Activated CD4-positive, alpha-beta memory T cell treated with anti-CD3 and anti-CD28 coated beads for 36 hours (primary cell): ENCODE measurements at places on chromosomes 2 and 18.

- H3K27ac ChIP-seq, result no peak overlapping the region
- DNase-seq, result no peak
- no peaks in the 10 kb centered on the region for H3K4me1 ChIP-seq
- H3K36me3 ChIP-seq, result no peaks in the 10 kb centered on the region
Observed at GRCh38 chr2:122221665-122222064, 466.2 kb downstream of the TSN start.

DNA sequence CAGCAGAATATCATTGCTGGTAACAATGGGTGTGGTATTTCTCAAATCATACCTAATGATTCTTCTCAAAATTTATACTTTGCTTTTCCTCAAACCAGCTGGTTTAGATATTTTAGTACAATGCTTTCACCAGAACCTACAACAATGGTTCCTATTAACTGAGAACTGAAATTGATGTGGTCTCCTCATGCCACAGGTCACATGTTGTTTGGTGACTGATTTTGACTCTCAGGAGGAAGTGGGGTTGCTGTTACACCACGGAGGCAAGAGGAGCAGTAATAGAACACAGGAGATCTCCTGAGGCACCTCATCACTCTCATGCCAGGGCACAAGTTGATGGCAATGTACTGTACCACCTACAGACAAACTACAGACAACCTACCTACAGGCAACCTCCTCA is 3.0 kb upstream of the CEP68 start:
- H3K36me3 ChIP-seq, result peaks cover 4% of the 10 kb centered on the region
- peaks cover 36% of the 10 kb centered on the region for H3K4me1 ChIP-seq
- H3K27ac ChIP-seq, result peak overlapping the region; percentile 21

GRCh38 chr2:159249990-159250715 is 36.4 kb downstream of the WDSUB1 start:
- no peak for DNase-seq
- no peaks in the 10 kb centered on the region for H3K4me1 ChIP-seq
- no peak overlapping the region for H3K4me3 ChIP-seq
- H3K27me3 ChIP-seq, result no peaks in the 10 kb centered on the region
- no peak overlapping the region for H3K27ac ChIP-seq
- peaks cover 20% of the 10 kb centered on the region for H3K36me3 ChIP-seq

- DNase-seq, result no peak
- no peaks in the 10 kb centered on the region for H3K4me1 ChIP-seq
- H3K27ac ChIP-seq, result no peak overlapping the region
Observed at GRCh38 chr2:121771976-121772742, 16.7 kb downstream of the TSN start.

DNA sequence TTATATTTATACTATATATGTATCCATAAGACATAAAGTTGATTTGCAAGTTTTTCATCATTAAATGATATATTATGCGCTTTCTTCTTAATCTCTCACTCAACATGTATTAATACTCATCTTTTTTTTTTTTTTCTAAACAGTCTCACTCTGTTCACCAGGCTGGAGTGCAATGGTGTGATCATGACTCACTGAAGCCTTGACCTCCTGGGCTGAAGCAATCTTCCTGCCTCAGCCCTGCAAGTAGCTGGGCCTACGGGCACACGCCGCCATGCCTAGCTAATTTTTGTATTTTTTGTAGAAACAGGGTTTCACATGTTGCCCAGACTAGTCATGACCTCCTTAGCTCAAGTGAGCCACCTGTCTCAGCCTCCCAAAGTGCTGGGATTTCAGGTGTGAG is 51.4 kb upstream of the MAP4K3 start:
- no peak overlapping the region for H3K4me3 ChIP-seq
- H3K27ac ChIP-seq, result no peak overlapping the region
- H3K36me3 ChIP-seq, result peaks cover 2% of the 10 kb centered on the region

DNA sequence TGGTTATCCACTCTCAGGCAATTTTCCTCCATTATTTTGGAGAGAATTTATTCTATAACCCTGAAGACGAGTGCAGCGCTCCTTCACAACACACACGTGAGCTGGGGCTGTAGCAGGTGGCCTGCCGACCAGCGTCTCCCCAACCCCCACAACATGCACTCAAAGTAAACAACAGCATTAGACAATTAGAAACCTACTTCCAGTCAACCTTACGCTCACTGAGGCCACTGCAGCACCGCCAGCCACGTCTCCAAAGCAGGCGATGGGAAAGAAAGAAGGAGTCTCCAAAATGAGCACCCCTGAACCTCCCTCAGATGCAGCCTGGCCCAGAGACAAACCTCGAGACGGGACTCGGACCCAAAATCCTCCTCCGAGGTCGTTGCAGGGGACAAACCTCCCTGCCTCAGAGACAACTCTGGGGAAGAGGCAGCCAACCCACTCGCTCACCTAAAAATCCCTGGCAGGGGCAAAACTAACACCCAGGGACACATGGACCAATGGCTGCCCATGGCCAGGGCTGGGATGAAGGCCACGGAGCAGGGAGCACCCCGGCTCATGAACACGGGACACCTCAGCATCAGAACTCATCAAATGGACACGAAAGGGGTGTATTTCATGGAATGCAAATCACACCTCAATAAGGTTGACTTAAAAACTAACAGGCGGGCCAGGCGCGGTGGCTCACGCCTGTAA is 2.6 kb downstream of the SLC66A2 start:
- peaks cover 44% of the 10 kb centered on the region for H3K4me1 ChIP-seq
- H3K36me3 ChIP-seq, result peaks cover 9% of the 10 kb centered on the region
- no peaks in the 10 kb centered on the region for H3K27me3 ChIP-seq
- DNase-seq, result no peak
- no peak overlapping the region for H3K27ac ChIP-seq

GRCh38 chr2:52289741-52290140 is 1257.8 kb upstream of the NRXN1 start:
- H3K27me3 ChIP-seq, result no peaks in the 10 kb centered on the region
- no peak overlapping the region for H3K27ac ChIP-seq
- H3K4me1 ChIP-seq, result no peaks in the 10 kb centered on the region
- no peak overlapping the region for H3K4me3 ChIP-seq
- H3K36me3 ChIP-seq, result no peaks in the 10 kb centered on the region

GRCh38 chr2:241036397-241036963 is 38.1 kb downstream of the SNED1 start:
- H3K36me3 ChIP-seq, result peaks cover 6% of the 10 kb centered on the region
- H3K4me3 ChIP-seq, result peak overlapping the region; percentile 69
- H3K27me3 ChIP-seq, result no peaks in the 10 kb centered on the region
- peak overlapping the region; percentile 8 for H3K27ac ChIP-seq

GRCh38 chr18:62331581-62332356 is 6.7 kb downstream of the TNFRSF11A start:
- DNase-seq, result no peak
- H3K27me3 ChIP-seq, result peaks cover 64% of the 10 kb centered on the region
- peaks cover 17% of the 10 kb centered on the region for H3K4me1 ChIP-seq

GRCh38 chr18:61199171-61199848 is 133.9 kb upstream of the CDH20 start:
- no peak overlapping the region for H3K27ac ChIP-seq
- no peaks in the 10 kb centered on the region for H3K27me3 ChIP-seq
- H3K4me3 ChIP-seq, result no peak overlapping the region
- DNase-seq, result no peak

DNA sequence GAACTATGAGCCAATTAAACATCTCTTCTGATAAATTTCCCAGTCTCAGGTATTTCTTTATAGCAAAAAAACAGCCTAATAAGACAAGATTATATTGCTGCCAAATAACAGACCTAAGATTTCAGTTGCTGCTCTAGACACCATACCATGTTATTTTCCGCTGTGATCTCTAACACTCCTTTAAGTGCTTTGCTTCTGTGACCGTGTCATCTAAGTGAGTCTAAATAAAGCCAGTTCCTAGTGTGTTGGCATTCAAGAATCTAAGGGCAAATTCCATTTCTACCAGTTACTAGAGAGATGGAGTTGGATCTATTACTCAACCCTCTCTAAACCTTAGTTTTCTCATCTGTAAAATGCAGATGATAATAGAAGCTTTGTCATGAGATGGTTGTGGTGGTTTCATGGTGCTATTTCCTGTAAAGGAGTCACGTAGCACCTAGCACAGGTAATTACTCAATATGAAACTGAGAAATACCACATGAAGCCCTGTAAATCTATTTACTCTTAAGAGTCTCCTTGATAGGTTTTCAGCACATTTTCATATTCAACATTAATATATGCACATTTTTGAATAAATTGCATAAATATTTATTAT is 40.5 kb downstream of the SPHKAP start:
- H3K27ac ChIP-seq, result no peak overlapping the region
- H3K27me3 ChIP-seq, result no peaks in the 10 kb centered on the region
- H3K4me3 ChIP-seq, result no peak overlapping the region
- H3K4me1 ChIP-seq, result no peaks in the 10 kb centered on the region
- DNase-seq, result no peak
- no peaks in the 10 kb centered on the region for H3K36me3 ChIP-seq

GRCh38 chr2:64839844-64840243 is 149.4 kb upstream of the SLC1A4 start:
- H3K4me1 ChIP-seq, result peaks cover 2% of the 10 kb centered on the region
- peak; percentile 30 for DNase-seq
- H3K27me3 ChIP-seq, result no peaks in the 10 kb centered on the region
- H3K36me3 ChIP-seq, result no peaks in the 10 kb centered on the region
- no peak overlapping the region for H3K4me3 ChIP-seq
- H3K27ac ChIP-seq, result no peak overlapping the region

DNA sequence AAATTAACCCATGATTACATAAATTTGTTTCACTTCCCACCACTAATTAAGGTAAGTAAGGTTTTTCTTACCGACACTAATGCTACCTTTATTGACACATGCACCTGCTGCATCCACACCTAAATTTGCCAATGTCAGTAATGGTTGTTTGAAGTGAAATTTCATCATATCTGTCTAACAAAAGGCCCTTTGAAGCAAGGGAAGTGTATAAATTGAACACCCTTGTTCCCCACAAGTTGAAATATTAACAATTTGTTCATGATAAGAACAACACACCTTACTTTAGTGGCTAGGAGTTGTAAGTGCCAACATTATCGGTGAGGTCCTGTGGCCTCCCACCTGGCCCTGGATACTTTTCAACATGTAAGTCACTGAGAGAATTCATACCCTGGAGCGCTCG is 116.3 kb upstream of the CDCA7 start:
- H3K27me3 ChIP-seq, result peaks cover 7% of the 10 kb centered on the region
- no peak overlapping the region for H3K27ac ChIP-seq
- H3K36me3 ChIP-seq, result no peaks in the 10 kb centered on the region
- H3K4me1 ChIP-seq, result peaks cover 5% of the 10 kb centered on the region
- no peak overlapping the region for H3K4me3 ChIP-seq

GRCh38 chr18:78622907-78623541 is 356.6 kb upstream of the SALL3 start:
- H3K27ac ChIP-seq, result no peak overlapping the region
- no peak for DNase-seq
- peaks cover 5% of the 10 kb centered on the region for H3K27me3 ChIP-seq
- H3K36me3 ChIP-seq, result no peaks in the 10 kb centered on the region
- no peak overlapping the region for H3K4me3 ChIP-seq

- H3K27ac ChIP-seq, result no peak overlapping the region
- no peak for DNase-seq
- no peak overlapping the region for H3K4me3 ChIP-seq
- H3K27me3 ChIP-seq, result peaks cover 9% of the 10 kb centered on the region
- H3K4me1 ChIP-seq, result no peaks in the 10 kb centered on the region
- no peaks in the 10 kb centered on the region for H3K36me3 ChIP-seq
Observed at GRCh38 chr18:46950064-46950656, 32.8 kb downstream of the KATNAL2 start.

DNA sequence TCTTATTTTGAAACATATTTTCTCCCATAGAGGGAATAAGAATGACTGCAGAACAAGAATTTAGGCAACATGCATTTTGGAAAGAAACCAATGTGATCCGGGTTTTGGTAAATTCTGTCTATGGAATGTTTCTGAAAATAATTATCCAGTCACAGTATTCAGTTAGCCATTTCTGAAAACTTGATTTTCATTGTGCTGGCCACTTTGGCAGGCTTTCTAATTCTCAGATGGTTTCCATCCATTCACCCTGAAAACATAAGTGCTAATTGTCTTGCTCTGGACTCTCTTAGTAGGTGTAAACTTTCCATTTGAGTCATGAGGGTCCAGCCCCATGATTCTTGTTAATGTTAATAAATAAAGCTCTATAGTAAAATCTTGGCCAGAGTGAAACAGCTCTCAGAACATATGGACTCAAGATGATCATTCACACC is 176.5 kb downstream of the RBM43 start:
- H3K27me3 ChIP-seq, result peaks cover 3% of the 10 kb centered on the region
- H3K4me1 ChIP-seq, result no peaks in the 10 kb centered on the region
- no peak overlapping the region for H3K27ac ChIP-seq
- DNase-seq, result no peak

- H3K4me3 ChIP-seq, result no peak overlapping the region
- H3K4me1 ChIP-seq, result no peaks in the 10 kb centered on the region
- H3K36me3 ChIP-seq, result no peaks in the 10 kb centered on the region
- no peak for DNase-seq
Observed at GRCh38 chr2:40242315-40242714, 209.6 kb downstream of the SLC8A1 start.

GRCh38 chr2:199439066-199439465 is 18.7 kb downstream of the SATB2 start:
- no peaks in the 10 kb centered on the region for H3K36me3 ChIP-seq
- no peak for DNase-seq
- no peaks in the 10 kb centered on the region for H3K4me1 ChIP-seq
- no peak overlapping the region for H3K27ac ChIP-seq
- peaks cover 16% of the 10 kb centered on the region for H3K27me3 ChIP-seq

DNA sequence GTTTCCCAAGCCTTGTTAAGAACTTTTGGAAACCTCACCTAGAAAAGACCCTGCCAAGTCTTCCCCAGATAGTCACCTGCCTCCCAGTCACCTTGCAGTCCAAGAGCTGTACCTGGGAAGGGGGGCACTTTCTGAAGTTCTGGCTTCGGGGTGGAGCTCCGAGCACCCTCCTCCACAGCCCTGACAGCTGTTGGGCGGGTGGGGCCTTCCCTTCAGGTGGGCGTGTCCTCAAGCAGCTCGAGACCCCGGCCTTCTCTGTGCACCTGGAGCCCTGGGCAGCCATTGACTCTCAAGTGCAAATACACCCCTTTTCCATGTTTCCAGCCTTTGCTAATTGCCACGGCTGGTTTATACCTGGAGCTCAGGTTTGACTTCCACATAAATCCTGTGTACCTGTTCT is 37.0 kb upstream of the IGFBP5 start:
- no peak overlapping the region for H3K27ac ChIP-seq
- no peak for DNase-seq
- no peaks in the 10 kb centered on the region for H3K4me1 ChIP-seq
- H3K4me3 ChIP-seq, result no peak overlapping the region
- no peaks in the 10 kb centered on the region for H3K36me3 ChIP-seq

DNA sequence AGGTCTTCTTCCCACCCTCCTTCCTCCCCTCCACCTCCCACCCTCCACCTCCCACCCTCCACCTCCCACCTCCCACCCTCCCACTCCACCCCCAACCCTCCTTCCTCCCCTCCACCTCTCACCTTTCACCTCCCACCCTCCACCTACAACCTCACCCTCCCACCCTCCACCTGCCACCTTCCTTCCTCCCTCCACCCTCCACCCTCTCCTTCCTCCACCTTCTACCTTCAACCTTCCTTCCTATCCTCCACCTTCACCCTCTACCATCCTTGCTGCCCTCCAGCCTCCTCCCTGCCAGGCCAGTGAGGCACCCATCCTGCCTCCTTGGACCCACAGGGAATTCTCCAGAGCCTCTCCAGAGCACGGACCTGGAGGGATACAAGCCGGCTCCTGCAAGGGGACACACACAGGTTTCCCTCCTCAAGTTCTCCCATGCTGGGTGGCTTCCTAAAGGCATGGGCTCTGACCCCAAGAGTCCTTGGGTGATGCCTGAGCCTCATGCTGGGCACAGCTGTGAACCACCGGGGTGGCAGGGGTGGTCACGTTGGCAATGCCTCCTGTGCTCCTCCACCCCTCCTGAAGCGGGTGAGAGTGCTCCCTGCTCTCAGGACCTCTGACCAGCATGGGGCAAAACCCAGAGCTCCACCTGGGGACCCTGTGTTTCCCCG is 293.0 kb downstream of the NDUFA10 start:
- no peaks in the 10 kb centered on the region for H3K27me3 ChIP-seq
- DNase-seq, result no peak
- H3K4me3 ChIP-seq, result no peak overlapping the region
